ENCODE measurements at places on chromosomes 16 and 17.

GRCh38 chr16:68003031-68003430 is 3.7 kb upstream of the DPEP2 start:
- DNase-seq: no peak

GRCh38 chr17:50708050-50709000 is 611 bp upstream of the ANKRD40 start:
- DNase-seq: no peak

DNA sequence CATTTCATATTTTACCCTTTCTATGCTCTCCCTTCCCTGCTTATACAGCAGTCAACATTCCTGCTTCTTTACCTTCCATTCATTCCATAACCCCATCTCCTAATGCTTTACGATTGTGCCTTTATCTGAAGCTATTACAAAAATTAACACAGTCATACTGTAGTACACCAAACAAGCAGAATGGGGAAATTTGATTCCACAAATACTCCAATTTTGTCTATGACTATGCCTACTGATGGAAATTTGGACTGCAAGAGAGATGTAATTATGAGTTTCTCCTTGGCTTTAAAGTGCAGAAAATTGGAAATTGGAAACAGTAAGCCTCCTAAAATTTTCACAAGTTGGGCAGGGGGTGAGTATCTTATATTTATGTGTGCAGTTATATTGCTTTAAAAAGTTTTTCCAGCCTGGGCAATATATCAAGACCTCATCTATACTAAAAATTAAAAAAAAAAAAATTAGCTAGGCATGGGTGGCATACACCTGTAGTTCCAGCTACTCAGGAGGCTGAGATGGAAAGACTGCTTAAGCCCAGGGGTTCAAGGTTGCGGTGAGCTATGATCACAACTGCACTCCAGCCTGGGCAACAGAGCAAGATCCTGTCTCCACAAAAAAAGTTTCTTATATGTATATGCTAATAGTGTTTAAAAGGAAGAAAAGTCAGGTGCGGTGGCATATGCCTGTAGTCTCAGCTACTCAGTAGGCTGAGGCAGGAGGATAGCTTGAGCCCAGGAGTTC is 3.0 kb downstream of the APPBP2 start:
- DNase-seq: no peak

- DNase-seq: no peak
Observed at GRCh38 chr16:62404842-62405611, 368.8 kb upstream of the CDH8 start.

DNA sequence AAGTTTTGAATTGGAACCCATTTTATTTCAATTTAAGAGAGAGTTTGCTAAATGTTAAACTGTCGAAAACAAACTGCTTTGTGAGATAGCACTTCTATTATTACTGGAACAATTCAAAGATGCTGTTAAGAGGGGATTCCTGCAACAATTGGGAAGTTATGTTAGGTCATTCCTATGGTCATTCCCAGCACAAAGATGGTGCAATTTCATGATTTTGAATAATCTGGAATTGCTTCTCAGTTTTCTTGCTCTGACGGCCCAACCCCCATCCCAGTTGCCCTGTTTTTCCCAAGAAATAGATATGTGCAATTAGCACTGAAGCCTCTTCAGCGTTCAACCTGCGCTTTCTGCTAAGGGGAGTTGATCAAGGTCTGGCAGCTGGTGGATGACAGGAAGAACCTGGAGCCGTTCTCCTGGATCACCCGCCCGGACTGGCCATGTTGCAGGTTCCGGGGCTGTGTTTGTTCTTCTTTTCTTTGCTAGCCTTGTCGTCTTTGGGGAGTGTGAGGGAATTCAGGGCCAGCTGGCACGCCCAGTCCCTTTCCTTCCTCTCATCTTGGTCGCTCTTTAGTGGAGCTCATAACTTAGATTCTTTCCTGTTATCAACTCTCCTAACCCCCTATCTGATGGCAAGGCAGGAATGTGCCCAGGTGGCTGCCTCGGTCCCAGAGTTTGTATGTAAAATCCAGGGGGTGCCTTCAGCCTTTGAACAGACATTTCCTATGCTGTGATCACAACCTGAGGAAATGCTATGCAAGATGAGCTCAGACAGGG is 29.0 kb upstream of the IRF8 start:
- DNase-seq: no peak

Data from stimulated activated naive CD4-positive, alpha-beta T cell treated with Interleukin-2 at 50 U/mL for 16 hours (primary cell).